ENCODE measurements at places on chromosomes 13 and 19. TPM values are rescaled to one million over a fixed set of nuclear protein-coding genes. Genes with fewer than 3 reads are reported as not detected.
A peak's percentile ranks its signal among the peaks of the same experiment; 100 is the strongest.

DNA sequence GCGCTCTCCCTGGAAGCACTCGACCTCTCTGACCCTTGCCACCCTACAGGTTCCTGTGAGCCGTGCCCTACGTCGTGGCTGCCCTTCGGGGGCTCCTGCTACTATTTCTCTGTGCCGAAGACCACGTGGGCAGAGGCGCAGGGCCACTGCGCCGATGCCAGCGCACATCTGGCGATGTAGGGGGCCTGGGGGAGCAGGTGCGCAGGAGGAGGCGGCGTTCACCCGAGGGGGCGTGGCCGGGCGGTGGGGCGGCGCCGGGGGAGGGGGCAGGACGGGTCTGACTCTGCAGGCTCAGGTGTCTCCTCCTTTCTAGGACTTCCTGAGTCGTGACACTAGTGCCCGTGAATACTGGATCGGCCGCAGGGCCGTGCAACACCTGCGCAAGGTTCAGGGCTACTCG is 26.4 kb downstream of the CLEC4M start:
- no peak overlapping the region for H3K27ac ChIP-seq
- H3K27me3 ChIP-seq: peaks cover 2% of the 10 kb centered on the region
- no peak for DNase-seq
- H3K36me3 ChIP-seq: no peaks in the 10 kb centered on the region

DNA sequence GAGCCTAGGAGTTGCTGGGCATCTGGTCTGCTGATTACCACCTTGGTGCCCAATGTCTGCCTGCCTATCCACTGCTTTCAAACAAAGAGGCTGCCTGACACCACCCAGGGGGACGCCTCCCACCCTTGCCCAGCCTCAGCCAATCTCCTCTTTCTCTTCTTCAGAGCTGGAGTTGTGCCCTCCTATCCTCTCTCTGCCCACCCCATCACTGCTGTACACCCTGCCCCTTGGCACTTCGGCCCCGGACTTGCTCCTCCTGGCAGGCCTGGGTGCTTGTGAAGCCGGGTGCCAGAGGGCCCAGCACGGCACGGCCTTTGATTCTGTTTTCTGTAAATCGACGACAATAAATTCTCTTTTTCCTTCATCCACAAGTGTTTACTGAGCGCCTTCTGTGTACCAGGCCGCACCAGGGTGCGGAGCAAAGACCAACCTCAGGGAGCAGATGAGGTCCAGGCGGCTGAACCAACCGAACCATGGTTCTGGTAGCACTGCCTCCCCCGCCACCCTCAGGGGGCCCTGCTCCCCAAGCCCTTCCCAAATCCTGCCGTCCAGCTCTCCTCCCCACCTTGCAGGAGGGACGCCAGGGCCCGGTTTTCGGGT is 5.0 kb downstream of the RNF225 start:
- peaks cover 22% of the 10 kb centered on the region for H3K4me1 ChIP-seq
- H3K36me3 ChIP-seq: no peaks in the 10 kb centered on the region
- H3K4me3 ChIP-seq: no peak overlapping the region
- peaks cover 5% of the 10 kb centered on the region for H3K27me3 ChIP-seq
- DNase-seq: no peak
- no peak overlapping the region for H3K27ac ChIP-seq

GRCh38 chr19:17677002-17677401 is 11.2 kb downstream of the UNC13A start:
- no peaks in the 10 kb centered on the region for H3K4me1 ChIP-seq
- no peaks in the 10 kb centered on the region for H3K36me3 ChIP-seq
- H3K4me3 ChIP-seq: no peak overlapping the region
- no peak for DNase-seq

- H3K36me3 ChIP-seq: no peaks in the 10 kb centered on the region
- H3K4me1 ChIP-seq: peaks cover 9% of the 10 kb centered on the region
- no peaks in the 10 kb centered on the region for H3K27me3 ChIP-seq
- no peak overlapping the region for H3K27ac ChIP-seq
- H3K4me3 ChIP-seq: no peak overlapping the region
Measured at GRCh38 chr13:114124431-114124830, 8.0 kb downstream of the RASA3 start.

GRCh38 chr19:3383121-3383722 is 16.8 kb downstream of the NFIC start:
- peaks cover 76% of the 10 kb centered on the region for H3K4me1 ChIP-seq
- DNase-seq: no peak
- no peaks in the 10 kb centered on the region for H3K27me3 ChIP-seq
- H3K27ac ChIP-seq: peak overlapping the region; percentile 69

DNA sequence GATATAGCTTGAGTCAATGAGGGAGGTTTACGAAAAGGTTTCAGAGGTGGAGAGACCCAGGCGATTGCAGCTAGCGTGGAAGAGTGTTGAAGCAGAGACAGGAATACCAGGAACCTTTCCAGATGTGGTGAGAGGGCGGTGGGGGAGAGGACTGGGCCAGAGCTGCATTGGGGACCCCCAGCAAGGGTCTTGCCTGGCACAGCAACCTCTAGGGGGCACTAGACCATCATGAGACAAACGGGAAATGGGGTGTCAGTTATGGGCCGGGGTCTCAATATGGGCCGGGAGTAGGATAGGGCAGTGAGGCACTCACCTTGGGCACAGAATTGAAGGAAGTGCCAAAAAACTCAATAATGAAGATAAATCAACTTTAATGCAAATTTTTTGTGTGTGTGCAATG is 2.1 kb upstream of the LRP3 start:
- peaks cover 7% of the 10 kb centered on the region for H3K4me1 ChIP-seq
- no peak overlapping the region for H3K4me3 ChIP-seq
- H3K27ac ChIP-seq: no peak overlapping the region
- no peak for DNase-seq

- no peaks in the 10 kb centered on the region for H3K4me1 ChIP-seq
- DNase-seq: no peak
- no peaks in the 10 kb centered on the region for H3K27me3 ChIP-seq
- no peak overlapping the region for H3K27ac ChIP-seq
- H3K36me3 ChIP-seq: no peaks in the 10 kb centered on the region
Measured at GRCh38 chr13:108060111-108060510, 155.2 kb downstream of the LIG4 start.

DNA sequence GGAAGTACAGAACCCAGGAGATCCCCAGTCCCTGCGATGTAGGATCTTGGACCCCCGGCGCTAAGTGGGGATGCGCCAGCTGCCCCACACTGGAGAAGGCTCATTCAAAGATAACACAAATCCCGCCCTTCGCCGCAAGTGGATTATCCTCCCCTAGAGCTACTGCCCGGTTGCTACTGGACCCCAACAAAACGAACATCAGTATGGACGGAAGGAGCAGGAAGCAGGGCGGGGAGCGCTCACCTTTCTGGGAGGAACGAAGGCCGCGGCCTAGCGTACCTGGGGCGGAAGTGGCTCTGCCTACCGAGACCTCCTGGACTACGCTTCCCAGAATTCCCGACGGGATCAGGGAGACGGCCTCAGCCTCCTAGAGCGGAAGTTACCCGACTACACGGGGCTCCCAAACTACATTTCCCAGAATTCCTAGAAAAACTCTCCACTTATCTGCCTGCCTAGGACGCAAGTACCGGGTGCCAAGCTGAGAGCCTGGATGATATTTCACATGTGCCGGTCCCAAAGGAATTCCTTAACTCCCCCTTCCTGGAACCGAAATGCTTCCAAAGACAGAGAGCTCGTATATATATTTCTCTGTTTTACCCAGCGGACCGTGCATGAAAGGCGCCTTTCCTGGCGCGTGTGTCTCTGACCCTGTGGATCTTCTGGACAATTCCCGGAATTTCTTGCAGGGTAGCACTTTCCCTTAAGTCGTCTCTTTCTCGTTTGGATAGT is at the start of gene ZNF112:
Gene ZNF112 (minus strand): TSS at position 298 of the 729 bp plus-strand sequence. CDS start 16,141 bp downstream, outside the sequence.
- H3K36me3 ChIP-seq: no peaks in the 10 kb centered on the region
- H3K4me1 ChIP-seq: no peaks in the 10 kb centered on the region
- H3K27ac ChIP-seq: no peak within 1 kb of the TSS

DNA sequence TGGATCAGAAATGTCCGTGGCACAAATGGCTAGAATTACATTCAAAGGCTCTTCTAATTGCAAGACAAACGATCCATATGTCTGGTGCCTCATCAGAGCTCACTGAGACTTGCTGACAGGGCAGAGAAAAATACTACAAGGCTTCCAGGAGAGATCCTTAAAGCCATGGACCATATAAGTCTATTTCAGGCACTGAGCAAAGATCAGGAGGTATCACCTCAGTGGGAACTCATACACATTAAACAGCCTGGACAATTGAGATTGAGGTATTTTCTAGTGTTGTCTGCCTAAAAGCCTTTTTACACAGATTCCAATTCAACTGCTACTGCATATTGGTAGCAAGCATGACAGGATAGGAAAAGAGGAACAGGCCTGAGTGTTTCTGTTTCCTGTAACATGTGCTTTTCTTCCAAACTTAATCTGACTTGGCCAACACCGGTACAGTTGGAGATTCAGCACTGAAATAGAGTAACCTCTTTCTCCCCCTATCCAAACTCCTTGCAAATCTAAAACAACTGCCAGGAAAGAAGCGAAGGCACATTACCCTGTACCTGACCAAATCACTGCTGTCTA is 65.9 kb downstream of the SERP2 start:
- H3K36me3 ChIP-seq: no peaks in the 10 kb centered on the region
- H3K4me1 ChIP-seq: peaks cover under 1% of the 10 kb centered on the region
- DNase-seq: no peak
- no peak overlapping the region for H3K27ac ChIP-seq
- H3K4me3 ChIP-seq: no peak overlapping the region

DNA sequence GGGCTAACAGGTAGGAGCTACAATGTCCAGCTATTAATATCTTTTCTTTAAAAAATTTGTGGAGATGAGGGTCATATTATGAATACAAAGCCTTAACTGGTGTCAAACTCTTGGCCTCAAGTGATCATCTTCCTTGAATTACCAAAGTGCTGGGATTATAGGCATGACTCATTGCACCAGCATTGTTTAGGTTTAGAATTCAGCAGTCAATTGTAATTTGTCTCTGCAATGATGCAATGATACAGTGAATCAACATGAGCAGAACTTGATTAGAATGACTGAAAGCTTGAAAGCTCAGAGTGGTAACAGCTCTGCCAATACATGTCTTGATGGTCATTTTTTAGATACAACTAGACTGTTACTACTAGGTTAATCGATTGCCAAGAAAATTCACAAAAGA is 752.8 kb upstream of the MIR17HG start:
- no peak for DNase-seq
- no peaks in the 10 kb centered on the region for H3K4me1 ChIP-seq

DNA sequence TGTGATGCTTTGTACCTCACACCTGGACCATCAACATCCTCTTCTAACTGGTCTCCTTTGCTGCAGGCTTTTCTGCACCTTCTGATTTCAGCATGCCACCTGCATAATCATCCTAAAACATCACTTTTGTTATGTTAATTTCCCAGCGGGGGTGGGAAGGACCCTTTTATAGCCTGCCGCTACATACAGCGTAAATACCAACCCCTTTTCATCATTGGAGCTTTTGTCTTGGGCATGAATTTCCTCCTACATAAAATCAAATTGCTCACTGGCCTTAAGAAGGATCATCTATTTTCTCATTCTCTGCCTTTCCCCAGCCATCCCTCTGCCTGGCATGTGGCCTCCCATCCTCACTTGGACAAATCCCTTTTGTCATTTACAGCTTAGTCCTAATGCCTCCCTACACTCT is 124.7 kb downstream of the RBM26 start:
- H3K4me1 ChIP-seq: no peaks in the 10 kb centered on the region
- no peak overlapping the region for H3K4me3 ChIP-seq
- H3K27ac ChIP-seq: no peak overlapping the region
- no peaks in the 10 kb centered on the region for H3K36me3 ChIP-seq
- H3K27me3 ChIP-seq: no peaks in the 10 kb centered on the region
- no peak for DNase-seq

GRCh38 chr19:41910992-41911888 is 17.0 kb downstream of the ERFL start:
- no peaks in the 10 kb centered on the region for H3K36me3 ChIP-seq
- no peaks in the 10 kb centered on the region for H3K4me1 ChIP-seq
- no peak overlapping the region for H3K4me3 ChIP-seq
- DNase-seq: no peak
- H3K27ac ChIP-seq: no peak overlapping the region

DNA sequence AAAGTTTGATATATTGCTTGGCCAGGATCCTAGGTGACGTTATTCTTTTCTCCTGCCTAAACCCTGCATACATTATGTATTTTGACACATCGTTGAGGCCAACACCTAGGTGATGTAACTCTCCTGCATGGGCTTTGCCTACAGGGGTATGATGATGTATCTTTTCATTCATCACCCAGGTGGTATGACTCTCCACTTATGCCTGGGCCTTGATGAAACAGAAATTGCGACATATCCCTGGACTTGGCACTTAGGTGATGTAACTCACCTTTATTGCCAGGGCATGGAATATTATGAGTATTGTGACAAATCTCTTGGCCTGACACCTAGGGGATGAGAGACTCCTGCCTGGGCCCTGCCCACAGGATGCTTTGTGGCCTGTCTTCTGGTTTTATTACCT is 18.5 kb upstream of the ZNF681 start:
- H3K36me3 ChIP-seq: no peaks in the 10 kb centered on the region
- H3K27me3 ChIP-seq: no peaks in the 10 kb centered on the region
- H3K4me3 ChIP-seq: no peak overlapping the region
- H3K27ac ChIP-seq: no peak overlapping the region
- H3K4me1 ChIP-seq: no peaks in the 10 kb centered on the region

- H3K4me1 ChIP-seq: no peaks in the 10 kb centered on the region
- DNase-seq: no peak
- no peak overlapping the region for H3K4me3 ChIP-seq
- no peak overlapping the region for H3K27ac ChIP-seq
- H3K36me3 ChIP-seq: no peaks in the 10 kb centered on the region
Measured at GRCh38 chr13:59946944-59947343, 216.8 kb downstream of the DIAPH3 start.

DNA sequence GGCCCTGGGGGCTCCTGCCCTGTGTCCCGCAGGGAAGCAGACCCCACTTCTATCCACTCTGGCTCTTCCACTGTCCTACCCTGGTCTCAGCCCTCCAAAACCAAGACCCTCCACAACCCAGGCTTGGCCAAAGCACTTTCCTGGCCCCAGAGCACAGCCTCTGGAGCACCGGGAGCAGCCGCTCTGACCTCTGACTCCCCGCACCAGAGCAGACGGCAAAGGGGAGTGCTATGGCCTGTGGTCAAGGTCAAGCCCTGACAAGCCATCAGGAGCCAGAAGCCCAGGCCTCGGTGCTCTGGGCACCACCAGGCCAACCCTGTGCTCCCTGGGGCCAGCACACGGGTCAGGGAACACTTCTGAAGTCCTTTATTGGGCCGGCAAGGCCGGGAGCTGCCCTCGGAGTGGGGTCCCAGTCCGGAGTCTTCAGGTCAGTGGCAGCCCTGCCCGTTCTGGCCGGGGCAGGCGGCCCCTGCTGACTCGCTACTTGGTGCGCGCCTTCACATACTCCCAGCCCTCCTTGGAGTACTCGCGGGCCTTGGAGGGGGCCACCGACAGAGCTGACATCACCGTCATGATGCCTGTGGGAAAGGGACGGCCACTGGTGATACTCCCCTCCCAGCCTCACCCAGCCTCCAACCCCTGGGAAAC is 2.1 kb downstream of the MICOS13 start:
- H3K27ac ChIP-seq: no peak overlapping the region
- no peak overlapping the region for H3K4me3 ChIP-seq
- no peak for DNase-seq
- H3K27me3 ChIP-seq: no peaks in the 10 kb centered on the region

GRCh38 chr19:30014770-30015169 is 72.7 kb downstream of the URI1 start:
- H3K36me3 ChIP-seq: peaks cover 10% of the 10 kb centered on the region
- H3K4me3 ChIP-seq: no peak overlapping the region
- no peaks in the 10 kb centered on the region for H3K4me1 ChIP-seq
- no peaks in the 10 kb centered on the region for H3K27me3 ChIP-seq
- DNase-seq: no peak
- no peak overlapping the region for H3K27ac ChIP-seq

Gene KLK5
- total RNA-seq: not detected

Gene FXYD1
- 20.3 TPM for total RNA-seq

Gene TICAM1
- 4.6 TPM for total RNA-seq

Gene ZNF677
- 6.8 TPM for total RNA-seq

Gene PPAN
- 10.4 TPM for total RNA-seq

Gene LIM2
- not detected for total RNA-seq

Data from liver (tissue), 10 donors.